ENCODE measurements at places on chromosomes 5 and 9.
A peak's percentile ranks its signal among the peaks of the same experiment; 100 is the strongest.

GRCh38 chr9:99822109-99822805 is 572 bp downstream of the NR4A3 start:
- peak; percentile 41 for DNase-seq

DNA sequence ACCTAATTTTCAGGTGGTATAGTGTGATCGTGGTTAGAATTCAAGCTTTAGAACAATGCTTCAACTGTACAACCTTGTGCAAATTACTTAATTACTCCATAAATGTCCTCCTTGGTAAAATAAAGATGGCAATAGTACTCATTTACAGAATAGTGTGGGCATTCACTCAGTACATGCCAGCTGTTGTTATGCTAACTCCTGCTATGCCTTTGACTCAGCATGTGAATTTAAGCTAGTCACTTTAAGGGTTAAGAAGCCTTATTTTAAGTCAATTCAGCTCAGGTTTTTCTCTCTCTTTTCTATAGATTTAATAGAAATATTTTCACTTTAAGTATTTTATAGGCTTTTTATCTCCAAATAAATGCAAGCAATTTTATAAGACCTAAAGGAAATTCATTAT is 335.6 kb upstream of the ITGA1 start:
- DNase-seq = no peak

GRCh38 chr5:145110181-145110580 is 725.0 kb downstream of the PRELID2 start:
- no peak for DNase-seq

GRCh38 chr9:134802216-134802795 is 78.3 kb upstream of the FCN2 start:
- DNase-seq = no peak

- no peak for DNase-seq
Observed at GRCh38 chr5:82991059-82991458, 86.1 kb downstream of the TMEM167A start.

- DNase-seq = no peak
Observed at GRCh38 chr9:111731928-111732327, 62.8 kb downstream of the SHOC1 start.

GRCh38 chr9:123434619-123435240 is 78.7 kb downstream of the CRB2 start:
- DNase-seq = no peak

DNA sequence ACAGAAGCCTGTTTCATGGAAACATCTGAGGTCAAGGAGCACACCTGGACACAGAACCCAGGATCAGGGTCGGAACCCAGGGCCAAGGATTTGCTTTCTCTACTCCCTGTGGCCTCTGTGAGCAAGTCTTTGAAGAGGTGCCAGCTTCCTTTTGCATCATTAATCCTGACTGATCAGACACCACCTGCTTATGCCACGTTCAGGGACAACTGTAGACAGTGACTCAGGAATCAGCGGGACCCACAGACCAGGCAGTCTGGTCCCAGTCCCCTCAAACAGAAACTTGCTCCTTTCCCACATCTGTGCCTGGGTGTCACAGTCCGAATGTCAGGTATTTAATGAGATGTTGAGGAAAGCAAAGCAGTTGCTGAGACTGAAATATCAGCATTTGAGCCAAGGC is 154.8 kb downstream of the SGCD start:
- DNase-seq = no peak

DNA sequence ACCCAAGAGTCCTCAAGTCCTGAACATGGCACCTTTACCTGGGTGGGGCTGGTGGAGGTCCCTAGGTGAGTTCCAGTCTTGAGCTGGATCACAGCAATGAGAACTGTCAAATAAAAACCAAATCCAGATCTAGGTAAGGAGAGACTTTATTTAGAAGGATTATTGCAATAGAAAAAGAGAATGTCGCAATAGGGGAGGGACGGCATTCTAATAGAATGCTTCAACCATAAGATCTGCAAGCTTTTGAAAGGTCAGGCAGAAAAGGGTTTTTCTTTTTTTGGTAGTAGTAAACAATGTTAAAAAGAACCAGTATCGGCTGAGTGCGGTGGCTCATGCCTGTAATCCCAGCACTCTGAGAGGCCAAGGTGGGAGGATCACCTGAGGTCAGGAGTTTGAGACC is 5.2 kb upstream of the GCNT1 start:
- no peak for DNase-seq

GRCh38 chr5:172731680-172732074 is 39.3 kb downstream of the DUSP1 start:
- no peak for DNase-seq

DNA sequence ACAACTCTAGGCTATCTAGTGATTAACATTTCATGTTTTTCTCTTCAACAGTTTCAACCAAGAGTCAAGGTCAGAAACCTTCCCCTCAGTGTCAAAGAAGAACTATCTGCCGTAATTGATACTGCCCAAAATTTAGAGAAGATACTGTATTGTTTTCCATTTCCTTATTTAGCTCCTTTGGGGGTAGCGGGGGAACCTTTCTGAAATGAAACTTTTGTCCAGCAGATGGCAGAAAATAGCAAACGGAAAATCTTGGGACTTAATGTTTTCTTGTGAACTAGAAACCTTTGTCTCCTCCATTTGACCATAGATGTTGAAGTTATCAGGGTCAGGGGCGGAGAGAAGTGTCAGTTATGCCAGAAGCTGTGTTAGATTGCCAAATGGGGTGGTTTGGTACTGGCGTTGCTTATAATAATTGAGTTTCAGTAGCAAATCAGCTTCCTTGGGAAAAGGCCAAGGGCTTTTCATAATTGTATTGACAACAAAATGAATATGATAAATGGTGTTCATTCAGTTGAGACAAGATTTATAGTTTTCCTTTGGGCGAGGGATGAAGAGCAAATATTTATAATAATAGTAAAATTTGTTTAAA is 101.7 kb upstream of the TLX3 start:
- DNase-seq = peak; percentile 27

- peak; percentile 70 for DNase-seq
Observed at GRCh38 chr9:127388037-127388855, 8.7 kb upstream of the SLC2A8 start.

DNA sequence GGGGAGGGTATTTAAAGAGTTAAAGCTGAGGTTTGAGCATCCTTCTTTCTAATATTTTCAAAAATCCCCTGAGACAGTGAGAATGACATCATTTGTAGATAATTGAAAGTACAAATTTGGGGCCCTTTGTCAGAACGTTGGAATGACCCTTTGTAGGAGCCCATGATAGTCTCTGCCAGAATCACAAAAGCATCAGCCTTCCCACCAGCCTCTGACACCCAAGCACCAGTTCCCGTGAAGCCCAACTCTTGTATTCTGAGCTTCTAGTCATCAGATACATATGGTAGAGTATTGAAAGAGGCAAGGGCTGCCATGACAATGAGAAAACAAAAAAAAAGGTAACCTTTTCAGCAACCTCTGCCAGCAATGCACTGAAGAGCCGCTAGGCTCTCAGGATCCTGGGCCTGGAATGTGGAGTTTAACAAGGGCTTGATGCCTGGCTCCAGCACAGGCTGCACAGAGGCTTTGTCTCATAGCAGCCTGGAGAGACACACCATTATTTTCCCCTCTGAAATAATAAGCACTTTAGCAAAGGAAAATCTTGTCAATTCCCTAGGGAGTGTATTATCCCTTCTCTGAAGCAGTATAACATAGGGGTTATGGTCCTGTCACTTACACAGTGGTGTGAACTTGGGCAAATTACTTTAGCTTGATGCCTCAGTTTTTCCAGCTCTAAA is 114.4 kb downstream of the ZNF608 start:
- DNase-seq = no peak

- DNase-seq = peak; percentile 37
Observed at GRCh38 chr9:7756088-7756487, 43.5 kb downstream of the DMAC1 start.

- DNase-seq = peak; percentile 36
Observed at GRCh38 chr5:96896276-96896675, 20.0 kb downstream of the ERAP2 start.

DNA sequence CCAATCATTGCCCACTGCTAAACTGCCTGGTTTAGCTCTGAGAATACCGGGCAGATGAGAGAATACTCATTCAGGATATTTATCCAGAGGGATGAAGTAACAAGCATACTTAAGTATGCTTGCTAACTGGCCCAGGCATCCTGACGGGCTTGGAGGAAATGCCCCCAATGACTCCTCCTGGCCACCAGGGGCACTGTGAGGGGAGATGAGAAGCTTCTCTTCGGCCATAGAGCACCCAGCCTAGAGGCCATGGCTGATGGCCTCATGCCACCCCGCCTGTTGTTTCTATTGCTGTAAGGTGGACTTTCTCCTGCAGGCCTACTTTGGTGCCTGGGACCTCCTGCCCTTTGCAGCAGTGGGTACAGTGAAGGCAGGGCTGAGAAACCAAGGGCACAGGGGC is 134.5 kb upstream of the FSTL4 start:
- DNase-seq = no peak

DNA sequence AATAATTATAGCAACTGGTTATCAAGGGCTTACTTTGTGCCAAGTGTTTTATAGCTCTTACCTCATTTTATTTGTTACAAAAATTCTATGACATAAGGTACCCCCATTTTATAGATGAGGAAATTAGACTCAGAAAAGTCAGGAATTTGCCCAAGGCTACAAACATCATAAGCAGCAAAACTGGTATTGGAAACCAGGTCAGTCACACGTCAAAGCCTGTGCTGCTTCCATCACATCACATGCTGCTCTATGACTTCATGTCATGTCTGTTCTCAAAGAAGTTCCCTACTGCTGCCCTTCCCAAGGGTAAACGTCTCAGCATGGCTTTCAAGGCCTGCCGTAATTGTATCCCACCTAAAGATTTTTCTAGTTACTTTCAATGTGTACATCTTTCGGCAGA is 6.9 kb upstream of the KIF2A start:
- DNase-seq = no peak

DNA sequence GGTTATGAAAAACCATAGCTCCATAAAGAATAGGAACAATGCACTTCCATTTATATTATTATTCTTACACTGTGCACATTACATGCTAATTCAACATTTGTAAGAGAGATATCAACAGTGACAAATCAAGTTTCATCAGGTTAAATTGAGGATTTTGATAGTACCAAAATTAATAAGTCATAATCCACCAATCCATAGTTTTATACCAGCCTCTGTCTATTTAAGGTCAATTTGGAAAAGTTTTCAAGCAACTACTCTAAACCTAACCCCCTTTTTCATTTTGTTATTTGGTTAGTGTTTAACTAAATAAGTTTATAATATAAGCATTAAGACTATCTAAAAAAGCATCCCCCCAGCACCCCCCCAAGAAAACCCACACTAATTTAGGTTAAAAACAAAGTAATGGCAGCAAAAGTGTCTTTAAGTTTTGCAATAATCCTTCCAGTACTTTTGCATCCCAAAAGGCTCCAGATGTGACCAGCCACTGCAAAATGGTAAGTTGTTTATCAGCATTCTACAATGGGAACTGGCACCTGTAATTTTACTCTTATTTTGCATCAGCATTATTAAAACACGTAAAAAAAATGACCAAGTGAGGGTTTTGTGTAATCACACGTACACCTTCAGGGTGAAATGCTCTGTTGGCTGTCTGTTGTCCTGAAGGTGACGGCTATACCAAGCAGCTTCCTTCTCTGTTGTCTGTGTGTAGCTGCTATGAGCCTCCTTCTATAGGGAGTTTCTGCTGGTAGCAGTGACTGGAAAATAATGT is 36.8 kb upstream of the SSBP2 start:
- DNase-seq = no peak

DNA sequence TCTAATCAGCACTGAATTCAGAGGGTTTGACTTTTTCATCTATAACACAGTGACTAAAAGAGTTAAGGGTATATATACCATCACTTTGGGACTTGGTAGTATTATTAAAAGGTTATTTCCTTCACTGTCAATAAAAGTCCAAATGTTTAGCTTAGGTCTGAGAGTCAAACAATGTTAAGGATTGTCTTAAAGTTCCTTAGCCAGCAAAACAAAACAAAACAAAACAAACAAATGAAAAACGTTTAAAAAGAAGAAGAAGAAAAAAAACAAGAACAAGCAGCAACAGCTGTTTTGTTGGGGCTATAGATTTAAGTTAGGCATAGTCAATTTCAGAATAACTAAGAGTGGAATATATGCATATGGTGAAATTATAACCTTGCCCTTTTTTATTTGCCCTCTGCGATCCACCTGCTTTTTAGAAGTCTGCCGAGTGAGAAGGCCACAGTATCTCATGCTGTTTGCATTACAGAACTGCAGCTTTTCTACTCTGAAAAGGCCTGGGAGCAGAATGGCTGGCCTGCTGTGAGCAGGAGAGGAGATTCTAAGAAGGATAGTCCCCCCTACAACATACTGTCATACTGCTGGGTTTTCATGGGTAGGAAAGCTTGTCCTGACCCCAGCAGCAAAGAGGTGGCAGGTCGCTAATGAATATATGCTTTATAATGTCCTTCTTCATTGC is 141.7 kb downstream of the NTRK2 start:
- no peak for DNase-seq

DNA sequence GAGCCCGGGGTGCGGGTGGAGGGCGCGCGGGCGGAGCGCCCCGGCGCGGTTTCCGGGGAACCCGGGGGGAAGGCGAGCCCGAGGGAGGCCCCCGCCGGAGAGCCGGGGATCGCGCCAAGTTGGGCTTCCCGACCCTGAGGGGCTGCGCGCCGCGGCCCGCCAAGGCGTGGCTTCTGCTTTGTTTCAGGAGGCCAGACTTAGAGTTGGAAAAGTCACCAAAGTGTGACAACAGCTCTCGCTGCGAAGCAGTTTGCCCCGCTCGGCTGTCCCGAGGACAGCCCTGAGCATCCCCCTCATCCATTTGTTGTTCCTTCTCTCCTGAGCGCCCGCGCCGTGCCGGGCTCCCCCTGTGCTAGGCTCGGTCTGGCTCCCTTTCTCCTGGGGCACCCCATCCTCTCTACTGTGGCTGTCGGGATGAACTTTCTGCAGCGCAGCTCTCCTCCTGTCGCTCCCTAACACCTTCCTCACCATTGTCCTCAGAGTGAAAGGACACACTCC is 410 bp downstream of the GLIPR2 start:
- DNase-seq = no peak

- no peak for DNase-seq
Observed at GRCh38 chr5:177336112-177336511, 15.4 kb downstream of the LMAN2 start.

GRCh38 chr5:132526290-132526973 is 16.9 kb downstream of the IL5 start:
- DNase-seq = peak; percentile 61

DNA sequence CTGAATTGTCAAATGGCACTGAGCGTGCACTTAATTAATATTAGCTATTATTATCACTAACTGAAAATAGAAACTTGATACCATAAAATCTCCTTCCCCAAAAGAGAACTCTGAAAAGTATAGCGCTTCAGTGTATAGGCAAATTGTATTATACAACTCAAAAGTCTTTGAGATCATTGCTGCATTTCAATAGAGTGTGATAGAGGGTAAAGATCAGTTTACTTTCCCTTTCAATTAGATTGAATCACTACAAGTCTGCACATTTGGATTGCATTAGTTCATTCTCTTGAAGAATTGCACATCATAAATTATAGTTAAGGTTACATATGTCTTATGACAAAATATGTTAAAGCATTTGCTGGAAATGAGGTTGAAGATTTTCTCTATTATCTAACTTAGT is 13.4 kb upstream of the GRIN3A start:
- no peak for DNase-seq
